ENCODE measurements at places on chromosomes 2 and 18.
A peak's percentile ranks its signal among the peaks of the same experiment; 100 is the strongest.

DNA sequence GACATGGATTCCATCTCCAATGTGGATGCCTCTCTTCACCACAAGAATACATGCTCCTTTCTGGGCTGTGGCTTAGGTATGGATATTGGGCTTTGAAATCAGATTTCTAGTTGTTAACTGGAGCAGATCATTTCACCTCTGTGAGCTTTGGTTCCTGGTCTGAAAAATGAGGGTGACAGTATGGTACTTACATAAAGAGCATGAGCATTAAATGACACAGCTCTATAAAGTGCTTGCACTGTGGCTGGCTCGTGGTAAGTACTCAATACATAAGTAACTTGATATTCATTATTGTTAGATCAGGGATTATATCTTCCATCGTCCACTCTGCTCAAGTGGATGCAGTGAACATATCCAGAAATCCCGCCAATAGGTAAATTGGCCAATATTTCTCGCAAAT is 33.4 kb downstream of the ARHGAP25 start:
- DNase-seq, result no peak

DNA sequence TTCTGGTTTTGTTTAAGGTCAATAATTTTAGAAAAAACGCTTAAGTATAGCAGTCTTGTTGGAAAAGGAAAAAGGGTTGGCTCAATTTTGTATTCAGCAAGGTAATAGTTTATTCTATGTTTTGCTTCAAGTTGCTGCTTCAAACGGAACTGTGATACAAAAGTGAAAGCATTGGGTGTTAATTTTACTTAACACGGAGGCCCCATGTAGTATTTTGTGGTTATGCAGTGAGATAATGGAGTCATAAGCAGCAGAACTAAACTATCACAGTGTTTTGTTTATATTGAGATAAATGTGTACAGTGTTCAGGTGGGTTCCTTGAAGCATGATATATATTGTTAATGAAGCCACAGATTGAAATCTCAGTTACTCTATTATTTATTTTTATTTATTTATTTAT is 67.0 kb upstream of the LYPD6B start:
- DNase-seq, result no peak

GRCh38 chr18:12046751-12047335 is 46.8 kb upstream of the ANKRD62 start:
- no peak for DNase-seq

DNA sequence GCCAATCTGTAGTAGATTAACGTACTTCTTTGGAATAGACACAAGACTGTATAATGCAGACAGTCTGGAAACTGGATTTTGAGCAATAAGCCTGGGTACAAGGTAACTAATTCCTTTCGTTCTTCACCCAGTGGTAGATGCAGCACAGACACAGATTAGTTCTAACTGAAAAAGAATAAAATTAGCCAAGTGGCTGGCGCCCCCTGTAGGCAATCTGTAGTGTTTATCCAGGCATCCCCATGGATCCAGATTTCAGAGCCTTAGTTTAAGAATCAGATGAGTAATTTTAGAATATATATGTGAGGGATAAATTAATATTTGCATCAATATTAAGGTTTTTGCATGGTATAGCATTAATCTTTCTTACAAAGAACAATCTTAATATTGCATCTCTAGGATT is 563.9 kb downstream of the DCC start:
- no peak for DNase-seq

GRCh38 chr2:106932644-106933043 is 46.7 kb upstream of the ST6GAL2 start:
- DNase-seq, result no peak

GRCh38 chr18:26320686-26321085 is 94.4 kb downstream of the TAF4B start:
- DNase-seq, result no peak

DNA sequence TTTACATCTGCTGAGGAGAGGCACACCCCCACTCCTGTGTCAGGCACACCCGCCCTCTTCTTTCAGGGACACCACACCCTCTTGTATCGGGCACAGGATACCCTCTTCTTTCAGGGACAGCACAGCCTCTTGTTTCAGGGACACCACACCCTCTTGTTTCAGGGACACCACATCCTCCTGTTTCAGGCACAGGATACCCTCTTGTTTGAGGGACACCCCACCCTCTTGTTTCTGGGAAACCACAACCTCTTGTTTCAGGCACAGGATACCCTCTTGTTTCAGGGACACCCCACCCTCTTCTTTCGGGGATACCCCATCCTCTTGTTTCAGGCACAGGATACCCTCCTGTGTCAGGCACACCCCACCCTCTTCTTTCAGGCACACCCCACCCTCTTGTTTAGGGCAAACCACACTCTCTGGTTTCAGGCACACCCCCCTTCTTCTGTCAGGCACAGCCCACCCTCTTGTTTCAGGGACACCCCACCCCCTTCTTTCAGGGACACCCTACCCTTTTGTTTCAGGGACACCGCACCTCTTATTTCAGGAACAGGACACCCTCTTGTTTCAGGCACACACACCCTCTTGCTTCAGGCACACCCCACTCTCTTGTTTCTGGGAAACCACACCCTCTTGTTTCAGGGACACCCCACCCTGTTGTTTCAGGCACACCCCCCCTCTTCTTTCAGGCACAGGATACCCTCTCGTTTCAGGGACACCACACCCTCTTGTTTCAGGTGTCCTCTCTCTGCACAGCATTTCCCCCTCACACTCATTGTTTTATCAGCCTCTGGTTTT is 96.2 kb downstream of the TPO start:
- DNase-seq, result no peak

DNA sequence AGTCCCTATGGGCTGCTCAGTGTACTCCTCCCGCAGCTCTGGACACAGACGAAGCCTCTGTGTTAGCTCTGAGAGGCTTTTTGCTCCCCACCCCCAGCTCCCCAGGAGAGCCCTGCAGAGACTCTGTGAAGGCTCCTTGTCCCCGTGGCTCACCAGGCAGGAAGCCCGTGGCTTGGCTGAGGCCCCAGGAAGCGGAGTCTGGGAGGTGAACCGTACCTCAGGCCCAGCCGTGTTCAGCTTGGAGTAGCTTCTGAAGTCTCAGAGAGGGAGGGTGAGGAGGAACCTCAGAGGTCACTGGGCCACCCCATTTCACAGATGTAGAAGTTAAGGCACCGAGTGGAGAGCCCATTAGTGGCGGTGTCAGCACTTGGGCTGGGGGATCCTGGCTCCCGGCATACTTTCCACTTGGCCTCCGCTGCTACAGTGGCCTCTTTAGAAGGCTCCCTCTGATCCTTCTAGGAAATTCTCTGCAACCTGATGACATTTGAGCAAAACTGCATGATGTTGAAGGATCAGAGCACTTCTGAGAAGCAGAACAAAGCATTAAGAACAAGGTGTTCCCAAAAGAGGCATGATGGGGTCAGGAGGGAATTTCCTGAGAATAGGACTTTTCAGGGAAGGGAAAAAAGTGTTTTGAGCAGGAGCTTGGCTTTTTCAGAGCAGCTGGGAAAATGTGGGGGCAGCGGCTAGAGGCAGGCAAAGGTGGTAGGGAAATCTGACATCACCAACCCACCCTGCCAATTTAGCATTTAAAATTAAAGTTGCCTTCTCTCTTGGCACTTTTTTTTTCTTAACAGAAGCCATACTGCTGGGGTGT is 79.1 kb downstream of the MCFD2 start:
- DNase-seq, result no peak

DNA sequence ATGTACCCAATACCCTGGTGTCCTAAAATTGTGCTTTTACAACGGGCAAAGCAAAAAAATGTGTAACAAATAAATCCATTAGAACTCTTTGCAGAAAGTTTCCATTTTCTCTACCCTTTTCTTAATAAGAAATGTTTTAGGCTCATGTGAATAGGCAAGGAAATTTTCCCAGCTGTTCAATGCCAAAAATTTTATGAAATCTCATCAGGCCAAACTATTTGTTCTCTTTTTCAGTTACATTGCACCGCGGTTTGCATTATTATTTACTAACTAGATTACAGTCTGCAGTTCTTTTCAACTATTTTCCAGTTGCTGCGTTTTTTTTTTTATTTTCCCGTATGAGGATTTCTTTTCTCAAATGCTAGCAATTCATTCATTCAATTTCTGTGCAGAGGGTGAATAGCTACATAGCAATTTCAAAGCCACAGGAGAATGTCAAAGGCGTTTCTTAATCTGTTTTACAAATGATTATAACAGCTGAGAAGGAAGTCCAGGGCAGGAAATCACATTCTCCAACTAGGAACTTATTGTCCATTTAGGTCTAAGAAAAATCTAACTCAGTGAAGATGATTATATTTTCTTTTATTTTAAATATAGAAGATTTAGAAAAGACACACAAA is 367.5 kb upstream of the MMADHC start:
- DNase-seq, result no peak

DNA sequence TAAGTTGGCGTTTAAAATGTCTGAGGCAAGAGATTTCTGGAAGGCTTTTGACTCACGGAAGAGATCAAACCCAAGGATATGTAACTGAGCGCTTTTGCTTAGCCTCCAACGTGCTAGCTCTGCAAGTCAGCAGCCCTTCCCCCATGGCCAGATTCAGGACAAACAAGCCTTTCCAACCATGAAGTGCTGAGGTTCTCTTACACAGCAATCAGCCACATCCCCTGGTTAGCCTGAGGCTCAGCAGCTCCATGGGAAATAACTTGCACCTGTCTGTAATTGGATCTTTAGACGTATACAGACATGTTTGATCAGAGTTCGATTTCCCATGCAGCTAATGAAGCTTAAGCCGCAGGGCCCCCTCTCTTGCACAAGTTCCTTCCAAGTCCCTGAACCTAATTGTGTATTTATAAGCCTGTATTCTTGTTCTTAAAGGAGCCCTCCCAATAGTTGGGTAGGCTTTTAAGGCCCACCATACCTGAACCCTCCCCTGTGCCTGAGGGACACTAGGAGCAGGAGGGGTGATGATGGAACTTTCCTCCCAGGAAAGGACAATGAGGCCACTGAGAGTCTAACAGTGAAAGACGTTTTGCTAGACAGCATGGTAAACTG is 2.1 kb upstream of the TMEM131 start:
- no peak for DNase-seq

DNA sequence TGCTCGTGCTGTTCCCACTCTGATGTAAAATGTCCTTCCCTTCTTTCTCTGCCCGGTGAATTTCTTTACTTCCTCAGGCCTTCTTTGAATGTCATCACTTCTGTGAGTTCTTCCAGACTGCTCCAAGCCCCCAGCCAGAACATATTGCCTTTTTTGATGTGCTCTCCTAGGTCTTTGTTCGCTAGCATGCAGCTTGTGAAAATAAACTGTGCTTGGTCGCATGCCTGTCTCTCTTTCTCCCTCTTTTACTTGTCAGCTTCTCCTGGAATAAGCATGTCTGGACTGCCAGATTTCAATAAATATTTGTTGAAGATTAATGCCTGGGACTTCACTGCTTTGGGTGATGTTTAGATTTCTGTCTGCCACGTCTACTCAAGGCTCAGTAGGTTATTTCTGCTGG is 82.7 kb upstream of the ARHGAP28 start:
- no peak for DNase-seq

GRCh38 chr2:33392366-33392765 is 84.1 kb upstream of the RASGRP3 start:
- DNase-seq, result no peak

DNA sequence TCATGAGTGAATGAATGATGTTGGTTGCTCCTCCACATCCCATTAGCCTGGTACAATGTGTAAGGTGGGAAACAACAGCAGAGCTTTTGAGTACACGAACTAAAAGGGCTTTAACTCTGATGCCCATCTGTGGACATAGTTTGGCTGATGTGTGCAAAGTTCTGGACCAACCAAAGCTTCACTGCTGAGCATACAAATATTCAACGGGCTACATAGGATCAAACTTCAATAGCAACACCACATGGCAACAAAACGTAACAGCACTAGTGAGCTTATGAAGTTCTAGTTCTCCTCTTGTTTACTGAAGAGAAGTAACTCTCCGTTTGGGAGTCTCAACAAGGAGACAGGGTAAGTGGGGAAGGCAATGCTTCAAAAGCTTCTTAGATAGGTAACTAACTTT is 20.4 kb downstream of the STAM2 start:
- no peak for DNase-seq

- no peak for DNase-seq
Measured at GRCh38 chr2:161312996-161313395, 4.8 kb downstream of the PSMD14 start.

DNA sequence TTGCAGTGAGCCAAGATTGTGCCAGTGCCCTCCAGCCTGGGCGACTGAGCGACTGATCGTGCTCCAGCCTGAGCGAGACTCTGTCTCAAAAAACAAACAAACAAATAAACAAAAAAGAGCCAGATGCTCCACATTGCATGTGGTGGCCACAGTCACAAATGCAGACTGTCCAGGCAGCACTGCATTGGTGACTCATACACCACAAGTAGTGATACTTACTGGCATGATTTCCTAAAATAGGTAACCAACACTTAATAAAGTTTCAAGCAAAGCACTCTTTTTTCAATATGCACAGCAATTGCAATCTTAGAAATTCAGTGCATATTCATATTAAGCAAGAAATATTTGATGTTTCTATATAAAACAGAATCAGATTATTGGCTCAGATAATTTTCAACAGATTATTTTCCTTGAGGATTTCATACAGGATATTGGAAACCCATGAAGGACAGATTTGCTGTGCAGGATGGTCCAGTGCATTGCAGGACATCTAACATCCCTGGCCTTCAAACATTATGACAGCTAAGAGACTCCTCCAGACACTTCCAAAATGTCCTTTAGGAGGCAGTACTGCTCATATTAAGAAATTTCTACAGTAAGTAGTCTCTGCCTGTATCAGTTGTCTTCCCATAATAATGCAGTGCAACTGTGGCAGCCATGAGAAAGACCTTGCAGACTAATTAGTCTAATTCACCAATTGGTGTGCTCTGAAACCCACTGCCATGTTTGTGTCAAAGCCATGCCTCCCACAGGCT is 10.5 kb upstream of the SLC1A4 start:
- no peak for DNase-seq

DNA sequence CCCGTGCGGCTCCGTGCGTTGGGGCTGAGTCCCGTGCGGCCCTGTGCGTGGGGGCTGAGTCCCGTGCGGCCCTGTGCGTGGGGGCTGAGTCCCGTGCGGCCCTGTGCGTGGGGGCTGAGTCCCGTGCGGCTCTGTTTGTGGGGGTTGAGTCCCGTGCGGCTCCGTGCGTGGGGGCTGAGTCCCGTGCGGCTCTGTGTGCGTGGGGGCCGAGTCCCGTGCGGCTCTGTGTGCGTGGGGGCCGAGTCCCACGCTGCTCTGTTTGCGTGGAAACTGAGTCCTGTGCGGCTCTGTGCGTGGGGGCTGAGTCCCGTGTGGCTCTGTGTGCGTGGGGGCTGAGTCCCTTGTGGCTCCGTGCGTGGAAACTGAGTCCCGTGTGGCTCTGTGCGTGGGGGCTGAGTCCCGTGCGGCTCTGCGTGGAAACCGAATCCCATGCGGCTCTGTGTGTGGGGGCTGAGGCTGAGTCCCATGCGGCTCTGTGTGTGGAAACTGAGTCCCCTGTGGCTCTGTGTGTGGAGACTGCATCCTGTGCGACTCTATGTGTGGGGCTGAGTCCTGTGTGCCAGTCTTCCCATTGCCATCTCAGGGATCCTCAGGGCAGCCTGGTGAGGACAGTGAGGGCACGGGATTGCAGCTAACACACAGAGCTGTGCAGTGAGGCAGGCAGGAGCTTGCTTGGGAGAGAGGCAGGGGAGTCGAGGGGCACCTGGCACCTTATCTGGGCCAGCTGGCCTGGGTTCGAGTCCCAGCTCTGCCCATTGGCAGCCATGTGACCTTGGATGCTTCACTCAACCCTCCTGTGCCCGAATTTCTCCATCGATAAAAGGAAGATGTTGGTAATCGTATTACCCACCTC is 44.5 kb downstream of the LDLRAD4 start:
- DNase-seq, result no peak

GRCh38 chr2:179307616-179308371 is 43.2 kb upstream of the SESTD1 start:
- no peak for DNase-seq

- peak; percentile 8 for DNase-seq
Measured at GRCh38 chr2:225270861-225271260, 128.6 kb upstream of the NYAP2 start.

GRCh38 chr18:46756559-46757201 is at the start of gene ST8SIA5:
TSS of gene ST8SIA5 (minus strand) at chr18:46757053. CDS start at chr18:46756508, 545 bp downstream.
- no peak for DNase-seq
